ENCODE measurements at places on chromosomes 5 and 9.

DNA sequence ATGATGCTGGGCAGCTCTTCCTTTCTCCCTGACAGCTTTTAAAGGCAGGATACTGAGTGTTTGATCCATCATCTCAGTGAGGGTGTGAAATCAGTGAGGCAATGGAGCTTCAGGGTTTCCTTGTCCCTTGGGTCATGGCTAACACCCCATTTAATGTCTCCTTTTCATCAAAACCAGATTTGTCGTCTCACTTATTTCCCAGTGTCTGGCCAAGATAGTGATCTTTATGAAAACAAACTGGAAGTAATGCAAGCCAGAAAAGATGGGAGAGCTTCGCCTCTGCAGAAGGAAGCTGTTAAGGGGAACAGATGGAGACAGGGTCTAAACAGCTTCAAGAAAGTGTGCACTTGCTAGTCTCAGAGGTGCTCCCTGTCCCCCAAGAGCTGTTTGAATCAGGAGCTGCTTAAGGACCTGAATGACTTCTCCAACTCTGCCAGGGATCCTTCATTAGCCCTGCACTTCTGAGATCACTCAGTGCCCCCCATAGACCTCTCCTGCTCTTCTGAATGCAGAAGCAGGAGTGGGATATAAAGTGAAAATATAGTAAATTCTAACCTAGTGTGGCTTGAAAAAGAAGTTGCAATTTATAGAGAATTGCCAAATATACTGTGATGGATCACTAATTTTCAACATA lies 96.1 kb downstream of the F2RL2 start:
- DNase-seq, result no peak

DNA sequence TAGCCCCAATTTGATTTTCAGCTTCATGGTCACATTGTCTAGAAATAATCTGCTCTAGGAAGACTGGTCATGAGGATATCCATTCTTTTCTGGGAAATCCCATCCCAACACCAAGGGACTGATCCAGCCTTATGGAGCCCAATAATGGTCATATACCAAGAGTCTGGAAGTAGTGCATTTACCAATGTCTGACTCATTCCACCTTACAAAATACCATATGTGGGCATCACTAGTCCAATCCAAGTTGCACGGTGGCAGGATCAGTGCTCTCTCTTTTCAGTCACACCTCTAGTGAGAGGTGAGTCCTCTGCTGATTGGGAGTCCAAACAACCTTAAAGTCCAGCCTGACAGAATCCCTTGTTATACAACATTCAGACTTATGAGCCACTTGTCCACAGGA lies 73.7 kb downstream of the FEM1C start:
- no peak for DNase-seq

- no peak for DNase-seq
Observed at GRCh38 chr9:98790134-98790841, 6.1 kb downstream of the ANKS6 start.

DNA sequence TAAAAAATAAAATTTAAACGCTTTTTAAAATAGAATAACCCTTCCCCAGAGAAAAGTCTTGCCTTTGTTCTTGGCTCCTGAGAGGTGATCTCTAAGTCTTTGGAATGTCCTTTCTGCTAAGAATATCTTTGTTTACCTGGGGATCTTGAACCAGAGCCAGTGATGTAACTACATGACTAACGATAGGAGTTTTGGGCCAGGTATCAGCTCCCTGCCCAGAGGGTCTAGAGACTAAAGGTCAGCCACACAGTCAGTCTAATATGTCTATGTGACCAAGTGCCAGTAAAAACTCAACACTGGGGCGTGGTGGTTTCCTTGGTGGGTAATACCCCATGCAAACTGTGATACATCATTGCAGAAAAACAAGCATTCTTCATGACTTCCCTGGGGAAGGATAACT lies 1351.9 kb upstream of the C9orf72 start:
- no peak for DNase-seq

DNA sequence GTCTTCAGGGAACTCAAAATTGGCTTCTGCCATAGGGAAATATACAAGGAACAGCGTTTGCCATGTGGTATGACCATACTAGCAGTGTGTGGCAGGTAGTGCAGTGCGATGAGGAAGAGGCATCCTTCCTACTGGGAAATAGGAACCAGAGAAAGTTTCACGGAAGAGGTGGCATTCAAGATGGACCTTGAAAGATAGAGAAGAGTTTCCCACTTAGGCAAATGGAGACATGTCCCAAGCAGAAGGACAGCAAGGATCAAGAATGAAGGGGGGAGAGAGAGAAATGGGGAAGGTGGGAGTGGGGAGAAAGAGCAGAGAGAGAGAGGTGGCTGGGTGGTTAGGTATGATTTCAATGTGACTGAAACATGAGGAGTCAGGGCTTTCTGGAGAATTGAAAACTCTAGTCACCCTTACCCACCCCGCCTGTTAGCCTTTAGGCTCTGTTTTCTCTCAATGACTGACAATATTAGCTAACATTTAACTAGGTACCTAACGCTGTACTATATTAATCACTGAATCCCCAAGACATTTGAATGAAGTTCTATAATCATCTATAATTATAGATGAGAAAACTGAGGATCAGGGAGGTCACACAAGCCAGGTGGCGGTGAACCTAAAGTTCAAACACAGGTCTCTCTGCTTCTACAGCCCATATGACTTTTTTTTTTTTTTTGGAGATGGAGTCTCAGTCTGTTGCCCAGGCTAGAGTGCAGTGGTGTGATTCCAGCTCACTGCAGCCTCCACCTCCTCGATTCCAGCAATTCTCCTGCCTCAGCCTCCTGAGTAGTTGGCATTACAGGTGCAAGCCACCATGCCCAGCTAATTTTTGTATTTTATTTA lies 171.3 kb downstream of the NR3C1 start:
- DNase-seq, result no peak

DNA sequence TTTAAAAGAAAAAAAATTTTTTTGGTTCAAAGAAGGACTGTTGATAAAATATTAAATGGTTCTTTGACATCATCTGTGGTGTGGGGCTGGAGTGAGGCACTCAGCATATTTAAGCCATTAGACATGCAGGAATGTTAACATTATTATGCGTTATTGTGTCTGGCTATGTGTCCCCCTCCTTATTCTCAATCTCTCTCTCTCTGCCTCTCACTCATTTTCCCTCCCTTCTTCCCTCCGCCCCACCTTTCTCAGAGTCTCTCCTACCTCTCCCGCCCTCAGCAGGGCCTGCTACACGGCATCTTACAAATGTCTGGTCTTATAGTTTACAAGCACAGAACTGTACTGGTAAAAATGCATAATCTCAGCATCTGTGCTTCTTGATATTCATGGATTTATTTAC lies 287.8 kb upstream of the TMEM161B start:
- DNase-seq, result no peak

DNA sequence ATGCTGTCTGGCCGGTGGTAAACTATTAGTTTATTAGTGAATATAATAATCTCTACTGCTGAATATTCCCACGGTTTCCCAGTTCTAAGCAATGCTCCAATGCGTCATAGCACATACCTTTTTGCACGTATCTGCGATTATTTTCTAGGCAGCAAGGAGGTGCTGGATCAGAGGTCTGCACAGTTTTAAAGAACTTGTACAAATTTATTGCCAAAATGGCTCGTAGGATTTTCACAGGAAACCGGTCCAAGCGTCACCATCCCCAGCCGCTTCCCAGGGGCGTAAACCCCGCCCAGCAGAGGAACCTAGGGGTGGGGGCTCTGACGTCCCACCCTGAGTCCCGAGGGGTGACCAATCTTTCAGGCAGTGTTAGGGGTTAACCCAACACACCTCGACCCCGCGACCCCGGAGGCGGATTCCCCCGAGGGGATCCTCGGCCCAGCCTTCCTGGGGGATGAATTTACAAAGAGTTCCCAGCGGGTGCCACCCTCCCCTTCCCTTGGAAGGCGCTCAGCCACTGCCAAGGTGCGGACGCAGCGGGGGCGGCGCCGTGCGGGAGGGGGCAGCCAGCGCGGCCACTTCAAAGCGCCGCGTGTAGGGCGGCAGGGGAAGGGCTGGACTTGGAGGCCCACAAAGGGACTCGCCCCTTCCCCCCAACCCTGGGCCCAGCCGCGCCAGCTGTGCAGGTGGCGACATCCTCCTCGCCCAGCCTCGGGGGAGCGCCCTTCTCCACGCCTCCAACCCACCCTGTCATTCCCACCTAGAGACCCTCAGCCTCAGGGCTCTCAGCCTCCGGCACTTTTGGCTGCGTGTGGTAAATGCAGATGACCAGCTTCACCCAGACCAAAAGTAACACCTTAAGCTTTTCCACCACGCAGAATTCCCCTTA lies 43.5 kb upstream of the TCF7 start:
- DNase-seq, result no peak

GRCh38 chr5:126253406-126253805 lies 169.8 kb upstream of the GRAMD2B start:
- DNase-seq, result no peak

DNA sequence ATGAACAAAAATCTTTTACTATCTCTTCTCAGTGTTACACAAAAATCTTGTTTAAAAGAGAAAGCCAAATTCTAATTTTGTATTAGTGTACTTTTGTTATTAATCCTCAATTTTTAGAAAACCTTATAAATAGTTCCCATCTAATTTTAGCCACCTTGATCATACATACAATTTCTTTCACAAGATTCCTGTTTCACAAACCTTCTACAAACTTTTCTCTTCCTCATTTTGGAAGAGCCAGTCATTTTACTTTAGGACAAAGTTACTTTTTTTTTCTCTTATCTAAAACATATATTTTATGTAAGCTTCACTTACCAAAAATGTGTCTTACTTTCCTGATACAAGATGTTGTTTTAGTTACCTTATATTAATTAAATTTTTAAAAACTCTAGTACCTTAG lies 161.3 kb downstream of the YIPF5 start:
- DNase-seq, result no peak

- peak; percentile 21 for DNase-seq
Observed at GRCh38 chr9:115808108-115808507, 345.5 kb upstream of the PAPPA start.

- DNase-seq, result no peak
Observed at GRCh38 chr5:112635771-112636731, 101.6 kb upstream of the APC start.

DNA sequence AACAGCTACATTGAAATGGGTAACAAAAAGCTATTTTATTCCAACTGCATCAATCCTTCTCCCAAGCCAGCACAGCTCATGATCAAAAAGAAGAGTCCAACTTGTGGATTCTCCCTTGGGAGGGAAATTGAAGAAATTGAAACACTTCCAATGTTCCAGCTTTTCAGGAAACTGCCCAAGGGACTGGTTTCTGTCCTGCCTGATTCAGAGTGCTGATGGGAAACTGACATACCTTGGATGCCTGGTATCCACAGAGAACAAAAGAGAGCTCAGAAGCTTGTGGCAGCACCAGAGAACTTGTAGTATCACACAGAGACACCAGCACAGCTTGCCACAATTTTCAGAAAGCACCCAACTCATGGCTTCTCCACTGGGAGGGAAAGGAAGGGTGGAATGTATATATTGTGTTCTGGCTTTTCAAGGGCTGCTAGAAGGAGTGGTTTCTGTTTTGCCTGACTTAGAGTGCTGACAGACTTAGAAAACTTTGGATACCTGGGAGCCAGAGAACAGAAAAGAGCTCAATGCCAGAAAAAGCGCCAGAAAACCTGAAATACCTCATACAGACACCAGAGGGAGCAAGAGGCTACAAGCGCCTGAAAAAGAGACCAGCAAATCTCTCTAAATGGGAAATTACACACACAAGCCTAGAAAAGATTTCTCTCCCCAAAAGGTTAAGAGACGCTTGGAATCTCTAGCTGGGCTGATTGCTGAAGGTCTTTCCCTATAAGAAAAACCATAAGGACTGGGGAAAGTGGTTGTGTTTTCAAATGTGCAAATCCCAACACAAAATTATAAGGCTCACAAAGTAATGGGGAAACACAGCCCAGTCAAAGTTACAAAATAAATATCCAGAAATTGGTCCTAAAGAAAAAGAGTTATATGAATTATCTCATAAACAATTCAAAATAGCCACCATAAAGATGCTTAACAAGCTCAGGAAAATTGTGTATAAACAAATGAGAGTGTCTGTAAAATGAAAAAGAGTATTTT lies 178.8 kb downstream of the SPOCK1 start:
- DNase-seq, result peak; percentile 41

- no peak for DNase-seq
Observed at GRCh38 chr5:67306965-67307607, 110.5 kb upstream of the CD180 start.

GRCh38 chr5:170265522-170265921 lies 32.1 kb downstream of the LCP2 start:
- no peak for DNase-seq

DNA sequence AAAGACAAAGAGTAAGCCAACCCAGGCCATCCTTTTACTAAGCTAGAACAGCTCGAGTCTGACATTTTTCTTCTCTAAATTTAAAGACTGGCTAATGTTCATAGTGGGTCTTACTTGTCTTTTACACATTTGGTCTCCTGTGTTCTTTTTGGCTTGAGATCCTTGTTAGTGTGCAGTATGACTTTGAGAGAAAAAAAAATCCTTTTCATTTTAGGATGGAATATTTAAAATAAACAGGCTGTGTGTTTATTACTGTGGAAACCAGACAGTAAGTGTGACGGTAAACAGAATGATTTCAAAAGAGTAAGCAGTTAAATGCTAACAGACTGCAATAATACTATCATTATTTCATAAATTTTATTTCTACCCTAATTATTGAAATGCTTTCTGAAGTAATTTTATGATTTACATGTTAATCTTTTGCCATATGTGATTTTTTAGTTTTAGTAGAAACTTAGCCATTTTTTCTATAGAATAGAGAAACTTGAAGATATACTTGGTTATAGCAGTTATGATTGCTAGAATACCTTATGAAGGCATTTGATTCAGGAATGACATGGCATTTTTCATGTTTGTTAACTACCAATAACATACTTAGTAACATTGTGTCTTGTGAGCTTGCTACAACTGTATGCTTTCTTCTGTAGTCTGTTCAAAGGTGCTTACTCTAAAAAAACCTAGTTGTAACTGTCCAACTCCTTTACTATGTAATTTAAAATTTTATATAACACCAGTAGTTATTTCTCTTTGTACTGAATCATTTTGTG lies 92.4 kb downstream of the XRCC4 start:
- no peak for DNase-seq

- DNase-seq, result no peak
Observed at GRCh38 chr5:103668281-103668680, 105.7 kb upstream of the NUDT12 start.

- peak; percentile 66 for DNase-seq
Observed at GRCh38 chr5:19928562-19929421, 59.2 kb downstream of the CDH18 start.

- no peak for DNase-seq
Observed at GRCh38 chr9:136823136-136824046, 15.6 kb downstream of the RABL6 start.

- no peak for DNase-seq
Observed at GRCh38 chr5:176410486-176411180, 5.7 kb downstream of the CLTB start.

GRCh38 chr5:175814691-175815090 lies 56.7 kb upstream of the CPLX2 start:
- DNase-seq, result peak; percentile 96

GRCh38 chr5:61589946-61590345 lies 257.9 kb downstream of the ZSWIM6 start:
- DNase-seq, result no peak

DNA sequence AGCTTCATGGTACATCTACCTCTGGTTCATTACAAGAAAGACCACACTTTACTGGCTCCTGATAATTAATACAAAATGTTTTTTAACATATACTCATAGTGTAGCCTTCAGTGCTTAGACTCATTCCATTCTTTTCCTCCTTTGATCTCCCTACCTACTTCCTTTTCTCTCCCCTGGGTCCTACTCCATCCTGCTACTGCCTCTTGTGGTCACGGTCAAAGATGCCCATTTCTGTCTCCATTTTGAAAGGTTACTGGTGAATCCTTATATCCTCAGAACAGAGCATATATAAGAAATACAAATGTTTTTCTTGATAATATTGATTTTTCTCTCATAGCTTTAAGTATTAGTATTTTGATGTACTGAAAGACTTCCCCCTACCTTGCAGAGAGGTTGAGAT lies 375.9 kb downstream of the ARRDC3 start:
- DNase-seq, result no peak
